ENCODE measurements at places on chromosomes 5 and 9.

DNA sequence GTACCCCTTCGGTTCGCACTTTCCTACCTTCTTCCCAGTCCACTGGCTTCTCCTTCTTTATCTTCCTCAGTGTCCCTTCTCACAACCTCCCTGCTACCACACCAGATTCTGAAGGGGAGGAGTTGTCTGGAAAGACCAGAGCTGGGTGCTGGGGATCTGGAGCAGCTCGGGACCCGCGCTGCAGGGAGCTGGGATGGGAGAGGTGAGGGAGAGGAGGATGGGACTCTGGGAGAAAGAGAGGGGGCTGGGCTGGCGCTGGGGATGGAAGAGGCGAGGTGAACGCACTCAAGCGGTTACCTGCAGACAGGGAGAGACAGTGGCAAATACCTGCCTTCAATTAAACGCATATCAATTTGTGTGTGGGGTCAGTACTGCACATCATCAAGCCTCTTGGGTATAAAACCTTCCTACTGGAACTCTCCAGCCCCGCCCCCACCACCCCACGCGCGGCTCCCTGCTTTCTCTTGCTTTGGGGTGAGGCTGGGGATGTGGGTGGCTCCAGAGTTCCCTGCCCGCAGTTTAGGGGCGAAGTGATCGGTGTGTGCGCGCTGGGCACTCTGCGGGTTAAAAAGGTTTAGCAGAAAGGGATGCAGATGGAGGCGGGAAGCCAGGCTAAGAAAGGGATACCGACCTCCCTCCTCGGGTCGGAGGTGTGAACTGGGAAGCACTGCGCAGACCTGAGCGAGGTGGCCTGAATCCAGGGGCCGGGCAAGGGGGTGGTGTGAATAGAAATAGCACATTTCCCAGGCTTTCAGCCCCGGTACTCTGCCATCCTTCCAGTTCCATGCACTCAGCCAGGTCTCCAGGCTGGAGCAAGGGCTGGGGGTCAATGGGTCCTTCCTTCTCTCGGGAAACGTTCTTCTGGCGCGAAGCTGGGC lies 977 bp upstream of the PAM start:
- peak; percentile 13 for DNase-seq

- no peak for DNase-seq
These were observed 211.7 kb downstream of the PLK2 start for GRCh38 chr5:58248221-58248620.

GRCh38 chr5:157533011-157533481 lies 42.5 kb downstream of the ADAM19 start:
- no peak for DNase-seq

- no peak for DNase-seq
These were observed 512.9 kb downstream of the EFNA5 start for GRCh38 chr5:107157809-107158208.

GRCh38 chr5:53713978-53714666 lies 153.7 kb downstream of the NDUFS4 start:
- no peak for DNase-seq

DNA sequence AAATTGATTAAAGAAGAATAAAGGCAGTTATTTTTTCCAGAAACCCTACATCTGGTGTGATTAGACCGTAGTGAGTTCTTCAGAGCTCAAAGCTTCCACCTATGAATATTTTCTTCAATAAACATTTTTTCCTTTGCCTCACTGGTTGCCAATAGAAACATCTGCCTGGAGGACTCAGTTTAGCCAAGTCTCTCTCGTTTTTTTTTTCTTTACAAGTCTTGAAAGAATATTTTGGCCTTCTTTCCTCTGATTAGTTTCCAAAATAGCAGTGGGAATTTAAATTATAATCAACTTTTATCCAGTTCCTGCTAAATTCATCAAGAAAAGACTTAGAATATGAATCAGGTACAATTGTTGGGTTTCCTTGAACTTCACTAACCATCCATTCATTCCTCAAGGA lies 897.5 kb downstream of the TLE1 start:
- no peak for DNase-seq

- DNase-seq, result no peak
These were observed 40.7 kb upstream of the PPP2R2B start for GRCh38 chr5:146919304-146919703.
